ENCODE measurements at places on chromosomes 5 and 9.

DNA sequence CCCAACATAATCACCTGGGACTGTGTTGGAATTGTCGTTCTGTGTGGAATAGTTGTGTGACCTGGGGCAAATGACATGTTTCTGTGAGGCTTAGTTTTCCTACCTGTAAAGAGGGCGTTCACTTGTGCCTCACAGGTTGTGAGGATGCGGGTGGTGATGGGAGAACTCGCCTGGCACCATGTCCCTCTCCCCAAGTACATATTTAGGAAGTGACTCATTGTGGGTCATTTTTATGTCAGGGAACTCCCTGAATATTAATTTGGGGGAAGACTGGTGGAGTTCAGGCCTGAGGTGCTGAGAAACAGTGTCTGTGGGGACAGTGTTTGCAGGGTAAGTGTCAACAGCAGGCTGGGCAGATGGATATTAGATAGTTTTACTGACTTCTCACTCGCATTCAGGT lies 144.7 kb downstream of the KDM4C start:
- DNase-seq, result no peak

GRCh38 chr5:93567424-93567823 lies 13.6 kb downstream of the NR2F1-AS1 start:
- no peak for DNase-seq

GRCh38 chr5:109614301-109614700 lies 75.4 kb upstream of the MAN2A1 start:
- no peak for DNase-seq

GRCh38 chr5:5104550-5104949 lies 35.6 kb upstream of the ADAMTS16 start:
- no peak for DNase-seq

DNA sequence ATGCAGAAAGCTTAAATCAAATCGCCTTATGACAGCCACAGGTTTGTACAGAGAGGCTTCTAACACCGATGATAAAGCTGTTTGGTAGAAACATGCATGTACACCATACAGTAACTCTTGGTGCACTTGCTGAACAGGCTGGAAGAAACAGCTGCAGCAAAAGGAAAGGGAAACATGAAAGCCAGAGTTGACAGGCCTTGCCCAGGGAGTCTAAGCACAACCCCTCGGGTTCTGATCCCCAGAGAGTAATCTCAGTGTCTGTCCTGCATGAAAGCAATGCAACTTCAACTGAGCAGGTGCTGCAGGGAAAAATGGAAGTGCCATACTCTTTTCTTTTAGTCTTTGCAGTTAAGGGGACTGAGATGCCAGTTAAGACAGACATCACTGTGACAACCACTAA lies 419.9 kb downstream of the BNC2 start:
- no peak for DNase-seq

DNA sequence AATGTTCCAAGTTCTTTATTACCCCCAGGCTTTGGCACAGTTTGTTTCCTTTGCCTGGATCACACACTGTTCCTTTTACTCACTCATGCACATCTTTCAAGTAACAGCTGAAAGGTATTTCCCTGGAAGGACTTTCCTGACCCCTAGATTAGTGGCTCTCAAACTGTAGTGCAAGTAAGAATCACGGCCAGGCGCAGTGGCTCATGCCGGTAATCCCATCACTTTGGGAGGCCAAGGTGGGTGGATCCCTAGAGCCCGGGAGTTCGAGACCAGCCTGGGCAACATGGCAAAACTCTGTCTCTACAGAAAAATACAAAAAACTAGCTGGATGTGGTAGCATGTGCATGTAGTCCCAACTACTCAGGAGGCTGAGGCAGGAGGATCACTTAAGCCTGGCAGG lies 19.1 kb upstream of the DELE1 start:
- DNase-seq, result no peak

DNA sequence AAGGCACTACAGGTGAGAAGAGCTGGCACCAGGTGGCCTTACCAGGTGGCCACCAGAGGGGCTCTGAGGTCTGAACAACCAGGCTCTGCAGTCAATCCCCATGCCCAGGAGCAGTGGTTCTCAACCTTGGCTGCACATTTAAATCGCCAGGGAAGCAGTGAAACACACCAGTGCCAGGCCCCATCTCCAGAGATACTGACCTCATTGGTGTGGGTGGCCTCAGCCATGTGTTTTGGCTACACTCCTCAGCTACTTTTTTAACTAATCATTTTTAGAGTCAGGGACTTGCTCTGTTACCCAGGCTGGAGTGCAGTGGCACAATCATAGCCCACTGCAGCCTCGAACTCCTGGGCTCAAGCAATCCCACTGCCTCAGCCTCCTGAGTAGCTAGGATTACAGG lies 56.0 kb downstream of the GABBR2 start:
- no peak for DNase-seq

DNA sequence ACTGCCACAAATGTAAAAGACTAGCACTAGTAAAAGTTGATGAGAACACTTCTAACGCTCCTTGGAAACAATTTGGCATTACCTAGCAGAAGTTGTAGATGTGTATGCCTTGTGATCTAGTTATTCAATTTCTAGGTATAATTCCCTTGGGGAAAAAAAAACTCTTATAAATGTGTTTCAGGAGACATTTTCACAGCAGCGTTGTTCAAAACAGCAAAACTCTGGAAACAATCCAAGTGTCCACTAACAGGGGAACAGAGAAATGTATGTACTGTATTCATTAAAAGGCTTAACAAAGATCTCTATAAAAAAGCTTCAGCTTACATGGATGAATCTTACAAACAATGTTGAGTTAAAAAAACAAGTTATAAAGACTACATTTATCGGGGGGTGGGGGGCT lies 30.4 kb downstream of the NR3C1 start:
- DNase-seq, result no peak
